Hematopoietic multipotent progenitor cell treated with erythropoietin and hydrocortisone succinate and interleukin-3 and kit ligand, for 6 days (in vitro differentiated cells): ENCODE measurements at places on chromosomes 7 and 10.

- DNase-seq, result no peak
Observed at GRCh38 chr10:47456079-47456785, 27.7 kb downstream of the ANXA8 start.

- no peak for DNase-seq
Observed at GRCh38 chr7:142934056-142934455, 510 bp upstream of the TRPV5 start.

DNA sequence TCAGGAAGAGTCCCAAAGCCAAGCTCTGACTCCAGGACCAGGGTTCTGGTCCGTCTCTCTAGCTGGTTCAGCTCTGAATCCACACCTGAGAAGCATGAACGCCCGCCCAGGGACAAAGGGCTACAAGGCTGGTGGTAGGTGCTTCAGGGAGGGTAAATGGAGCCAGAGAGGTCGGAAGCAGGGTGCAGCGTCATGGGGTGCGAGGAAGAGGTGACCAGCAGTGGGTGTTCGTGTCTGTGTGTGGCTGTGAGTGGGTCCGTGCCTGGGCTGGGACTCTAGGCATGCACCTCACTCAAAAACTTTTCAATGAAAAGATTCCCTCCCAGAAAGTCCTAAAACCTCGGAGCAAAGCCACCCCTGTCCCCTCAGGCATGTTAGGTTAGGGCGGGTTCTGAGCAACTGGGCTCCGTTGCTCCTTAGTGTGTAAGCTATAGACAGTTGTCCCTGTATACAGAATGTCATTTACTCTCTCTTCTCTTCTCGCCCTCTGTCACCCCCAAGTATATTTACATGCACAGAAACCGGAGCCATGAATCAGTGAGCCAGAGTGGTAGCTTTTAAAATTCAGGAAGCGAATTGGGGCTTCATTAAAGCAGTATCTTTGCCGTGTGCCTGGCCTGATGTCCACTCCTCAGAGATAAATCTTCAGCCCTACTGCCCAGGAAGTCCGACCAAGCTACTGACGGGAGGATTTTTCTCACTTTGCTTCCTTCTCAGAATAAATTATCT is 12.3 kb upstream of the GATA3 start:
- no peak for DNase-seq

DNA sequence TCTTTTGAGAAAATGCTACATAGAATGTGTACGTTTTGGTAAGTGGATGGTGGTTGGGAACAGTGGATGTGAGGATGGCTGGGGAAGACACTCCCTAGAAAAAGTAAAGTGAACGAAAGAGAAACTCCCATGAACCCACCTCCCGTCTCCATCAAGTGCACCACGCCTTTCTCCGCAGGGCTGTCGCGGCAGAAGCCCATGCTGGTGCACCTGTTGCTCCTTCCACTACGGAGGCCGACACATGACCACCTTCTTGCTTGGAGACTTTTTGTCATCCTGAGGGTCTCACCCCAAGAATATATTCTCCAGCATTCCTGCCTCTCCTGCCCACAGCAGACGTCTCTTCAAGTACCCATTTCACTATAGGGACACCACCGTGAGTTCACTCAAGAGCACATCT is 630.4 kb upstream of the PFKP start:
- no peak for DNase-seq

GRCh38 chr7:55343860-55344606 is 21.1 kb upstream of the LANCL2 start:
- no peak for DNase-seq

DNA sequence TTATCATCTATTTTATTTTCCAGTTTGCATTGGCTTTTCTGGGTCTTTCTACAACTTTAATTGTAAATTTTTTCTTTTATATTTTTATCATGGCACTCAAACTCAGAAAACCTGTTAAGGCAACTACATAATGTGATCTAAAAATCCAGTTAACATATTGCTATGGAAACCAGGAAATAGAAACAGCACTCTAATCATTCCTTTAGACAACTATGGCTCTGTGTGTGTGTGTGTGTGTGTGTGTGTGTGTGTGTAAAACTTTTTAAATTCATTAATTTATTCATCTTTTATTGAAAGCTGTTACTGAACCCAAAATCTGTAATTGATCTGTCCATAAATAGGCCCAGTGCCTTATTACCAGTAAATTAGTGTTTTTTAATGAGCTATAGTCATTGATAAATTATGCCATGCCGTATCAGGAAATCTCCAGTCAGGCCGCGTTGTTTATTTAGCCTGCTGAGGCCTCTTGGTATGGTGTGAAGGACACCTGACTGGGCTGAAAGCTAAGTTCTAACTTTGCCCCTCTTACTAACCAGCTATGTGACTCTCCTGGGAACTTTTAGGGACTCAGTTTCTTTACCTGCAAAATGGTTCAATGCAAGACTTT is 1.5 kb upstream of the MET start:
- no peak for DNase-seq

DNA sequence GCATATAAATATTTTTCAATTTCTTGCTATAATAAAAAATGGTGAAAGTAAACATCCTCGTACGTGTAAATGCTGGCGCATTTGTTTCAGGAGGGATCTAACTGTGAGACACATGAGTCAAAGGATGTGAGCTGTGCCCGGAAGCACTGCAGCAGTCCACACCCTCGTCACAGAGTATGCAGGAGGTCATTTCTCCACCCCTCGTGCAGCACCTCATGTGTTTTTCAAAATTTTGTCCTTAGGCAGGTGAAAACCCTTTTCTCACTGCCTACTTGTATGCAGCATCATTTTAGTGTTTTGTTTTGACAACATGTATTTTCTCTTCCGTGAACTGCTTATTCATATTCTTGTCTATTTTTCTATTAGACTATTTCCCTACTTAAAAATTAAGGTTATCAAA is 162.7 kb downstream of the AVL9 start:
- DNase-seq, result no peak

GRCh38 chr7:145339319-145339718 is 503.5 kb upstream of the TPK1 start:
- DNase-seq, result no peak

GRCh38 chr10:117421985-117422384 is 46.7 kb upstream of the PDZD8 start:
- no peak for DNase-seq

DNA sequence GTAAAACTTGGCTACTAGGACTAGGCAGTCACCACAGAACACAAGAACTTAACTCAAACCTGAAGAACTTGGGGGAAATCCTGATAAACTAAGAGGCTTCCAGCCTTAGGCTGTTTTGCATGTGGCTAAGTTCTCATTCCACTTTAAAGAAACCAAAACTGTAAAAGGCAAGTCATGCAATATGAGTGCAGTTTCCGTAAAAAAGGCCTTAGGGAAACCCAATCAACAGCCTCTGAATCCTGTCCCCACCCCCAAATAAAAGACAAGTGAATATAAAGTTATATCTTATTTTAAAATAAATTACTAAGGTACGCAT is 95.1 kb downstream of the USP6NL start:
- no peak for DNase-seq
